ENCODE measurements at places on chromosomes 3 and 15.

- DNase-seq: no peak
These were observed 83.0 kb upstream of the PDZRN3 start for GRCh38 chr3:73707772-73708171.

DNA sequence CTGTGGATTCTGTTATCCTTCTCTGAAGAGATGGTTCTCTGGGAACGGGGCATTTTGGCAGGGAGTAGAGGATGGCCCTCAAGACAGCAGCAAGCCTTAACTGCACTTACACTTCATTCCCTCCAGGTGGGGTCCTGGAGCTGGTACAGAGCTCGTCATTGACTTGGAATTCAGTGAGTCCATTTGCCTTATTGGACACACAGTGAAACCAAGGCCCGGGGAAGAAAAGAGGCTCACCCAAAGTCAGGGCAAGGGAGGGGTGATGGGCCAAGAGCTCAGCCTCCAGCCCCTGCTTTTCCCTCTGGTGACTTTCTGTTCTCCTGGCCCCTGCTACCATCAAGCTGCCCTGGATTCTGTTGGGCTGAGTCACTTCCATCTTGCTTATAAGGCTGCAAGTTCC, 125.6 kb downstream of the ETFA start:
- peak; percentile 60 for DNase-seq

GRCh38 chr15:77035999-77036471, 34.9 kb downstream of the TSPAN3 start:
- no peak for DNase-seq

GRCh38 chr3:136749091-136749490, 3.1 kb downstream of the STAG1 start:
- no peak for DNase-seq
